IMR-90 (cell line): ENCODE measurements at places on chromosomes 11 and 22. TPM values are rescaled to one million over a fixed set of nuclear protein-coding genes. Genes with fewer than 3 reads are reported as not detected.

GRCh38 chr11:126512741-126513715 is 157.5 kb downstream of the ST3GAL4 start:
- DNase-seq, result no peak

GRCh38 chr22:20803696-20804324 is 29.9 kb downstream of the SERPIND1 start:
- DNase-seq, result peak; percentile 44

DNA sequence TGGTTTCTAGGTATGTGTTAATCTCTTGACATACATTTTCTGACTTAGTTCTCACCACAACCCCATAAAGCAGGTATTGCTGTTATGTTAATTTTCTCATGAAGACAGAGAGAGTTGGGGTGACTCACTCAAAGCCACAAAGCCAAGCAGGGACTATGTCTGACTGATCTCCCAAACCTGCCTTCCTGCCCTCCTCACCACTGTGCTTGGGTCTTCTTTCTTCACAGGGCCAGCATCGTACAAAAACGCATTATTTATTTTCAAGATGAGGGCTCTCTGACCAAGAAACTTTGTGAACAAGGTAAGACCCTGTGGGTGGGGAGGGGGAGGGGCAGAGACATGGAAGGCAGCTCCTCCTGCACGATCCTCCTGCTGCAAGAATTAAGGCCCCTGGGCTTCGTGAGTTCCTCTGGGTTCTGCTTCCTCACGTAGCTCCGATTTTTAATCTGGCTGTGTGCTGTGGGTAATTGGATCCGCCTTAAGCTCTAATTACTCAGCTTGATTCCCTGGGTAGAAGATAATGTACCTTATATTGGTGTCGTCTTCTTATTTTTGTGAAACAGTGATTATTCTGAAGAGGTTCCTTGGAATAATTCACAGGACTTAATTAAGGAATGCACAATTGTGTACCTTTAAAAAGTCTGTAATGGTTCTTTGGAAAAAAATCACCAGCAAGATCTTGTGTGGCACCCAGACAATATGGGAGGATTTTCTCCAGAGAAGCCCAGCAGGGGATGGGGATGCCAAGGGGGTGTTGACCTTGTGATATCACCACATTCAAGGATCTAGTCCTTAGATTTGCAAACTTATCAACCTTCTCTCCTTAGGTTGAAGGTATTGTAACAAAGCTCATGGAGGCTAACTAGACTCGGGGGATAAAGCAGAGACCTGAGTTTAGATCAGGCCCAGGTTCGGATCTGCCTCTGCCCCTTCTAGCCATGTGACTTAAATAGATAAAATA is 112.9 kb downstream of the SPON1 start:
- DNase-seq, result no peak

- DNase-seq, result no peak
Observed at GRCh38 chr11:12050470-12051286, 42.3 kb upstream of the DKK3 start.

GRCh38 chr22:23109441-23109978 is 32.3 kb downstream of the RSPH14 start:
- no peak for DNase-seq

GRCh38 chr11:71212871-71213559 is 39.4 kb downstream of the SHANK2 start:
- DNase-seq, result peak; percentile 18

DNA sequence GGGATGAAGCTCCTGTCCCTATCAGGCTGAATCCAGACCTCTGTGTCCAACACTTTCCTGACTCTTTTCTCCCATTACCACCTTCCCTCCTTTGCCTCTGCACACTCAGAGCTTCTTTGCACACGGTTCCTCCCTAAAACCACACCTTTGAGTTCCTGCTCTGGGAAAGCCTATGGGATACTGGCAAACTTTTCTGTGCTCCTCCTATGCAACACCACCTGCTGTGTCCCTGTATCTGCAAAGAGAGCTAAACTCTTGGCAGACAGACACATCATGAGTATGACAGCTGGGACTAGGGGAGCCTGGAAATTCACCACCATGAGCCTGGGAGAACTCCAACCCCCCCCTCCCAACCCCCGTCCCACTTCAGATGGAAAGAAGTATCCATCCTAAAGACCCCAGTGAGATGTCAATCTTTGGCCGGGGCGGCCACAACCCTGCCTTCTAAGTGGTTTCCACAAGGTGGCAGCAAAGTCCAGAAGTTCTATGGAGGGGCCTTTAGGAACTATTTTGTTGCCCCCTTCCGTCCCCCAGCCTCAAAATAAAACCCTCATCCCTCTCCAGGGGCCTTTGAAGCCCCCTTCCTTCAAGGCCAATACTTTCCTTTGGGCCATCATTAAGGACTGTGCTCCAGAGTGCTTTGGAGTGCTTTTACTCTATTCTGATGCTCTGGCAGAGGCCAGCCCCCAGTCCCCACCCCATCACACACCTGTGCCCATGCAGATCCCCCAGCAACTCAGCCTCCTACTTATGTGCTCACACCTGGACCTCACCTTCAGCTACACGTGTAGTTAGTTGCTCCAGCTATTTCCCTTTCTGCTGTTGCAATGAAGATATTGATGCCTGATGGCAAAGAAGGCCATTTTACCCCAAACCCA is 19.4 kb downstream of the HTR3A start:
- DNase-seq, result no peak

DNA sequence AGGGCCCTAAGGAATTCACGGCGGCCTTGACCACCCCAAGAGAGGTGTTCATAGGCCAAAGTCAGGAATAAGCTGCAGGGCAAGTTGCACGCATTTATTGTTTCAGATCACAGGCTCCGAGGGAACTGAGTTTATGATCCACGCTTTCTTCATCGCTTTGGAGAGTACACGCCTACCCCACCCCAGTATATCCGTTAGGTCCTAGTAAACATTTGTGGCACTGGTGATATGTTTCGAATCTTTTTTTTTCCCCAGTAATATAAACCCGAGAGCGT is 805 bp downstream of the GANAB start:
- DNase-seq, result no peak

- no peak for DNase-seq
Observed at GRCh38 chr11:19422276-19422675, 181.5 kb upstream of the E2F8 start.

DNA sequence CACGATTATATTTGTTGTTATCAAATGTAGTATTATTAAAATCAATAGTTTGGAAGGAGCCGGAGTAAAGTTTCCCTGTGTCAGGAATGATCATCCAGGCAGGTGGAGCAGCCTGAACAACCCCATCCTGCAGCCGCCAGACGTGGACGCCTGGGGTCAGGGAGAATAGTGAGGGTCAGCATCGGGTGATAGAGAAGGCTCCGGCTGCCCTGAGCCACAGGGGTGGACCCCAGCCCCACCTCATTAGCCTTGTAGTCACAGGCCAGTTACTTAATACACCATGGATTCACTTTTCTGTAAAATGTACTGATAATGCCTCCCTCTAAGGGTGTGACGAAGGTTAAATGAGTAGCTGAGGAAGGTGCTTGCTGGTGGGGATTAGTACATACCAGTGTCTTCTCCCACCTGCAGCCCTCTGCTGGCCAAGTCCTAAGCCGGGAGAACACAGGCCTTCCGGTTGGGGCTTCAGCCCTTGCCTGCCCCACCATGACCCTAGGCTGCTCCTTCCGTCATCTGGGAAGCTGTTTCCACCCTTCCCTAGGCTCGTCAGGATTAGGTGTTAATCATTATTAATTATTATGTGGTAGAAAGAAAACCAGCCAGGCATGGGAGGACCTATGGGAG is 14.9 kb downstream of the TMEM121B start:
- no peak for DNase-seq

Gene PGR
- total RNA-seq, result under 0.01 TPM in 2 replicates

- DNase-seq, result no peak
Observed at GRCh38 chr22:28867191-28867590, 16.2 kb upstream of the ZNRF3 start.

- no peak for DNase-seq
Observed at GRCh38 chr11:123292647-123293046, 97.6 kb upstream of the CLMP start.

- peak; percentile 15 for DNase-seq
Observed at GRCh38 chr11:135069890-135070289, 657.8 kb upstream of the B3GAT1 start.

Gene UBQLN3
- not detected in 2 replicates for total RNA-seq

Gene KDM4E
- total RNA-seq, result not detected in 2 replicates

- DNase-seq, result no peak
Observed at GRCh38 chr22:39135092-39135896, 17.2 kb downstream of the CBX7 start.

DNA sequence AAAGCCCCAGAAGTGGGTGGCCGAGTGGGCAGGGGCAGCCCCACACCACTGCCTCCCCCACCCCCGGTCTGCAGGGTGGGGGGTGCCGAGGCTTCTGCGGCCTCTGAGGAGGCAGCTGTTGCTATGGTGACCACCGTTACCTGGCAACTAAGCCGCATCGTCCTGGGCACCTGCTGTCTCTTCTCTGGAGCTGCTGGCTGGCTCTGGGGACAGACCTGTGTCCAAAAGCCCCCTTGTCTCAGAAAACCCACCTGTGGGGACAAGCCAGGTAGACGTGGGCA is 79.9 kb upstream of the PRR5 start:
- DNase-seq, result no peak

DNA sequence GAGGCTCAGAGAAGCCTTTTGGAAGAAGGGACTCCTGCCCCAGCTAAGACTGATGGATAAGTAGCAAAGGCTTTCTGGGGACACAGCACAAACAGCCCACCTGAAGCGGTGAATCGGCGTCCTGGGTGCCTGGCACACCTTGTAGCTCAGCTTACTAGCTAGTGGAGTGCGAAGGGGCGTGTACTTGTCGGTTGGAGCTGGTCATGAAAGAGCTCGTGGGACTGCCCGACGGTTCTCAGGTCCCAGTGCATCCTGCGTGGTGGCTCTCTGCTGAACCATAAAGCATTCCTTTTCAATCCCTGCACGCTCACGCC is 690 bp upstream of the UVRAG start:
- DNase-seq, result no peak

DNA sequence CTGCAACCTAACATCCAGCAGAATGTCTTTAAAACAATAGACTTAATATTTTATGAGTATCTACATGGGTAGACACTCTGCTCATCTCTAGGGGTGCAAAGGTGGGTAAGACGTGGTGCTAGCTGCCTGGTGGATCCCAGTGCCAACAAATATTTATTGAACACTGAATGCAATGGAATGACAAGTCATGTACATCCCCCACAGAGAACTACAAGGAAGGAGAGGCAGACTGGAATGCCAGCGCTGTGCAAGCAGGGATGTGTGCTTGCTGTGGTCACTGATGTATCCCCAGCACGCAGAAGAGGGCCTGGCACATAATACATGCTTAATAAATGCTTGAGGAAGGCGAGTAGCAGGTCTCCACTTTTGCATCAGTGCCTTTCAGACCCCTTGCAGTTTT is 61.9 kb downstream of the CD6 start:
- no peak for DNase-seq

Gene HBG1
- total RNA-seq, result not detected in 2 replicates

Gene HDHD5
- 31.4 and 31.9 TPM in 2 replicates for total RNA-seq

Gene PIWIL4
- total RNA-seq, result 0.56 and 0.72 TPM in 2 replicates

Gene POU2AF2
- not detected in 2 replicates for total RNA-seq

GRCh38 chr22:50250555-50251476 is at the start of gene HDAC10:
HDAC10 (minus strand) TSS chr22:50251265; CDS start chr22:50251032, 233 bp downstream.
- peak; percentile 74 for DNase-seq

DNA sequence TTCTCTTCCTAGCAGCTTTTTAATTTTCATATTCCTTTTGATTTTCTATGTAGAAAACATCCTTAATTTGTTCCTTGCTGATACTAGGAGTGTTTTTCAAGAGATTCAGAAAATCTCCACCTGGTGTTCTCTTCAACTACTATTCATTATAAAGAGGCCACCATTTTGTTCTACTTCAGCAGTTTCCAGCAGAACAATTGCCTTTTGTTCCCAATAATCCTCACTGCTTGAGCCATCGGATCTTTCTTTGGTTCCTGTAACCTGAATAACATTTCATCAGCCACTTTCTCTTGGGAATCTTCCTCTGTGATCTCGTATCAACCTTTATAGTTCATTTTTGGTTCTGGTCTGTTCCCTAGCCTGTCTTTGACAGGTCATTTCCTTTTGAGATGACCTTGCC is 1.8 kb upstream of the OR10A5 start:
- no peak for DNase-seq

GRCh38 chr11:120839846-120840402 is 184.0 kb upstream of the TBCEL start:
- no peak for DNase-seq

GRCh38 chr11:125743681-125744080 is 2.4 kb upstream of the PATE1 start:
- DNase-seq, result no peak

DNA sequence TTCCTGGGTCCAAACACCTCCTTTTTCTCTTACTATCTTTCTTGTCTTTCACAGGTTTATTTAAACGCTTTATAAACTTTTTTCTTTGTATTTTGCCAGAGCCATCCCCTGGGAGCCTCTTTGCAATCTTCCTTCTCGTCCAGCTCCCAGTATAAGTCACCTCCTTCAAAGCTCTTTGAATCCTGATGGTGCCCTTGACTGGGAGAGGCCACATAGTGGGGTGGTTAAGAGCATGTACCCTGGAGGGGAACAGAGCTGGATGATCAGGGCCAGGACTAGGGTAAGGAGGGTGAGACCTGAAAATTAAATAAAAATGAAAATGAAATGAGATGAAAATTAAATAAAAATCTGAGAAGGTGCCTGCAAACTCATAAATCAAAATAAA is 155.0 kb downstream of the FBXO7 start:
- no peak for DNase-seq

DNA sequence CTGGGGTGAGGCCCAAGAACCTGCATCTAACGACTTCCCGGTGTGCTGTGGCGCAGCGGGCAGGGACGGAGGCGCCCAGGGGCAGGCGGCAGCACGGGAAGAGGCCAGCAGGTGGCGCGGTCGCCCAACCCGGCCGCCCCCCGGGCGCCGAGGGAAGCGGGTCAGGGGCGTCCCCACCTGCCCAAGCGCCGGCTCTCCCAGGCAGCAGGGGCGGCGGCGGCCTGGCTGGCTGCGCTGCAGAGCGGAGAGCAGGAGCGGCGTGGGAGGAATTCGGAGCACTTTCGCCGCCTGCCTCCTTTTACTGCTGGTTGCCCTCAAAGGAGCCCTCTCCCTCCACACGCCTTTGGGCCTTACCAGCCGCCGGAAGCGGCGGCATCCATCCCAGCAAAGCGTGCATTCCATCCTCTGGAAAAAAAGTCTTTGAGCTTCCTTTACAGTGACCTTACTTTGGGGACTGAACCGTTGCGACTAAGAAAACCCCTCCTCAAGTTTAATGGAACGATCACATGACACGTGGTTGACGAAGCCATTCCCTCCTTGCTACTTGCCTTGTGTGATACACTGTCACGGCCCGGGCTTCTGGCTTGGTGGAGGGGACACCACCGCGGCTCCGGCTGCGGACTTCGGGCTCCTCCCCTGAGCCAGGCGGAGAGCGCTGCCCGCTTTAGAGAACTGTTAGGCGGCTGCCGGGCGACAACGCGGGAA is 106.8 kb upstream of the CLMP start:
- DNase-seq, result peak; percentile 11

- no peak for DNase-seq
Observed at GRCh38 chr11:82862379-82862778, 37.9 kb downstream of the PRCP start.
